ENCODE measurements at places on chromosomes 1 and 21. TPM values are rescaled to one million over a fixed set of nuclear protein-coding genes. Genes with fewer than 3 reads are reported as not detected.

The PCP4L1 gene
- not detected for total RNA-seq

The GBP6 gene
- total RNA-seq, result not detected

The DNM3 gene
- total RNA-seq, result 0.16 TPM

The LENEP gene
- total RNA-seq, result not detected

The ELAPOR1 gene
- total RNA-seq, result 0.20 TPM

The OLFML2B gene
- total RNA-seq, result not detected

Data from K562 (cell line).